Neural crest cell (in vitro differentiated cells): ENCODE measurements at places on chromosomes 1 and 21. TPM values are rescaled to one million over a fixed set of nuclear protein-coding genes. Genes with fewer than 3 reads are reported as not detected.

The OR2T29 gene
- total RNA-seq = not detected in 2 replicates

The LCE1E gene
- not detected in 2 replicates for total RNA-seq

The RPTN gene
- not detected in 2 replicates for total RNA-seq

The IL12RB2 gene
- 0.19 and 0.36 TPM in 2 replicates for total RNA-seq

The CADM3 gene
- 10.0 and 10.4 TPM in 2 replicates for total RNA-seq

- no peak for DNase-seq
These were observed 199.0 kb downstream of the PCP4 start for GRCh38 chr21:40066221-40066620.

GRCh38 chr1:162889989-162890388, 29.0 kb upstream of the CCDC190 start:
- no peak for DNase-seq

GRCh38 chr21:18493422-18493821, 89.8 kb upstream of the TMPRSS15 start:
- DNase-seq = no peak

- DNase-seq = no peak
These were observed 97.3 kb downstream of the TTLL7 start for GRCh38 chr1:83901547-83902155.

GRCh38 chr1:203185585-203185984, 919 bp downstream of the CHI3L1 start:
- DNase-seq = no peak

DNA sequence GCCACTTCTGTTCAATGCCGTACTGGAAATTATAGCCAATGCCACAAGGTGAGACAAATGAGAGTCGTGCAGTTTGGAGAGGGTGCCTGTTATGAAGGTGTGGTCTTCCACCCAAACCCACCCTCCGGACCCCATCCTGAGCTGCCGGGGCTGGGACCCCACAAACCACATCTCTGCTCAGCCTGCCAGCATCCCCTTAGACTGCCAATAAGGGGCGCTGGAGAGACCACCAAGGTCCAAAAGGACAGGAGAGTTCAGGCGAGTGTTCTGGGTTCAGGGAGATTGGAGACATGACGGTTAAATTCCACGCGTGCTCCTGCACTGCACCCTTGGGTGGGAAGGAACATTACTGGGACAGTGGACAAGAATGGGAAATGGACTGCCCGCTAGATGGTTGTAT, 48.7 kb upstream of the COL18A1 start:
- DNase-seq = no peak

DNA sequence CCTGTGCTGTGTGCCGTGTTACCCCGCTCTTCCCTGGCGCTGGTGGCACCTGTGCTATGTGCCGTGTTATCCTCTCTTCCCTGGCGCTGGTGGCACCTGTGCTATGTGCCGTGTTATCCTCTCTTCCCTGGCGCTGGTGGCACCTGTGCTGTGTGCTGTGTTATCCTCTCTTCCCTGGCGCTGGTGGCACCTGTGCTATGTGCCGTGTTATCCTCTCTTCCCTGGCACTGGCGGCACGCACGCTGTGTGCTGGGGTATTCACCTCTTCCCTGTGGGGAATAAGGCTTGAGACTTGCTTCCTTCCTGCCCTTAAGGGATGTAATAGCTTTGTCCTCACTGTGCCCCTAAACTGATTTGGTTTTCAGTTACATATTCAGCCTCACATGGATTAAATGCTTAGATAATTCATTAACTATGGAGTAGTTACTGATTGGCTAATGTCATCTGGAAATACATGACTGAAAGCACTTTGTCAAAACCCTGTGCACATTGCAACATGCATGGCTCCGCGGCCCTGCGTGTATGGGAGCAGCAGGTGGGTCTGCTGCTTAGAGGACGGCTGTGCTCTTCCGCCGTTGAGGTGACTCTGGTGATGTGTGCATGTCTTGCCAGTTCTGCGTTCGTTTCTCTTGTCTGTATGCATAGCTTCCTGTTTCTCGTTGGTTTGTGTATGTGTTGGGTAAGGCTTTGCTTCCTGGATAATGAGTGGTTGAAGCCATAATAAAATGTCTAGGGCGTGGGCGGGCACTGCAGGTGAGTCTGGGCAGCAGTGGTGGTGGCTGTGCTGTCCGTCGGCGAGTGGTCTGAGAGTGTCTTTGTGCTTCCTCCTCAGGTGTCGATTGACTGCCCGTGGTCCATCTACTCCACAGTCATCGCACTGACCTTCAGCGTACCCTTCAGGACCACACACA, 17.9 kb upstream of the PWP2 start:
- no peak for DNase-seq

GRCh38 chr1:3270403-3271245, 183.8 kb upstream of the ARHGEF16 start:
- DNase-seq = no peak

GRCh38 chr1:218664385-218665170, 319.4 kb downstream of the TGFB2 start:
- DNase-seq = no peak

DNA sequence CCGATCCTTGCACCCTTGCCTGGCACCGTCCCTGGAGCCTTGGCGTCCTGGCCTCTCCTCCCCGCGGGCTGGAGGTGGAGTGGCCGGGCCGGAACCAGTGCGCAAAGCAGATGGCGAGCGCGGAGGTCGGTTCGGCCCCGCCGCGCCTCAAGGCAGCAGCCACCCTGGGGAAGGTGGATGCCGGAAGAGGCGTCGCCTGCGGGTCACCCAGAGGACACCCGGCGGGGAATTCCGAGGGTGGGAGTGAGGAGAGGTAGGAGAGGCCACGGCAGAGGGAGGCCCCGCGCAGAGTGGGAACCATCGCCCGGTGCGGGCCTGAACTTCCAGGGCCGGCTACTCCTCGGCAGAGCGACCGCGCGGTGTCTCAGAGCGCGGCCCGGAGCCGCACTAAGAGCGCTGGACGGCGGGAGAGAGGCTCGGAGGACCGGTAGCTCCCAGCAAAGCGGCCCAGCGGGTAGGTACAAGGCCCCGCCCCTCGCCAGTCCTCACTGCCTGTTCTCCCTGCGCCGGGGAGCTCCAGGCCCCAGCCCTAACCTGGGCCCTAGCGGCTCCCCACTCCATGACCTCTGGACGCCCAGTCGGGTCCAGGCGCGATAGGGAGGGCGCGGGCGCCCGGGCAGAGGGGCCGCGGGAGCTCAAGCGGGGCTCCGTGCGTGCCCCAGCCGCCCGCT, at the start of gene RNF207:
Gene RNF207, plus strand, starts transcription at position 271 of the 671 bp plus-strand sequence. CDS start 417 bp downstream, outside the sequence.
- peak; percentile 22 for DNase-seq

DNA sequence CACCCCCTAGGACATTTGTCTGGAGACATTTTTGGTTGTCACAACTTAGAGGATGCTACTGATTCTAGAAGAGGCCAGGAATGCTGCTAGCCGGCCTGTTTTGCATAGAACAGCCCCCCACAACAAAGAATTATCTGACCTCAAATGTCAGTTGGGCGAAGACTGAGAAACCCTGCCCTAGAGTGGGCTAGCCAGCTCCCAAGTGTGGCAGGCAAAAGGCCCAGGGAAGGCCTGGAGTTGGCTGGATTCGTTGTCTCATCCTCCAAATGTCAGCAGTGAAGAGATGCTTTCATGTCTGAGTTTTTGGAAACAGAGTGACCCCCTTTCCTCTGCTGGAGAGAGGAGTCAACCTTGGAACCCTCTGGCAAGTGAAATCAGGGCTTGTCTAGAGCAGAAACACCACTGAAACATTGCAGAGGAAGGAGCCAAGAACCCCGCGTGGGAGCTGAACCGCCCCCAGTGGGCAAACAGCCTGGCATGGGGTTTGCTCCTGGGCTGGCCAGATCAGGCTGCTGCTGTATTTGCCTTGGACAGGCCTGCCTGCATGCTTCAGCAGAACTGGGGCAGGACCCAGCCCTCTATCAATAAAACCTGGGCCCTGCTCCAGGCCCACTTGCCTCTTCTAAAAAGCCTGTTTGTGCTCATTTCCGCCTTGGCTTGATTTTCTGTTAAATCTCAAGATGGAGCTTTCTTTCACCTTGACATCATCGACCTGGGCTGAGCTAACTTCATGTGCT, 32.9 kb downstream of the RASSF5 start:
- DNase-seq = no peak

DNA sequence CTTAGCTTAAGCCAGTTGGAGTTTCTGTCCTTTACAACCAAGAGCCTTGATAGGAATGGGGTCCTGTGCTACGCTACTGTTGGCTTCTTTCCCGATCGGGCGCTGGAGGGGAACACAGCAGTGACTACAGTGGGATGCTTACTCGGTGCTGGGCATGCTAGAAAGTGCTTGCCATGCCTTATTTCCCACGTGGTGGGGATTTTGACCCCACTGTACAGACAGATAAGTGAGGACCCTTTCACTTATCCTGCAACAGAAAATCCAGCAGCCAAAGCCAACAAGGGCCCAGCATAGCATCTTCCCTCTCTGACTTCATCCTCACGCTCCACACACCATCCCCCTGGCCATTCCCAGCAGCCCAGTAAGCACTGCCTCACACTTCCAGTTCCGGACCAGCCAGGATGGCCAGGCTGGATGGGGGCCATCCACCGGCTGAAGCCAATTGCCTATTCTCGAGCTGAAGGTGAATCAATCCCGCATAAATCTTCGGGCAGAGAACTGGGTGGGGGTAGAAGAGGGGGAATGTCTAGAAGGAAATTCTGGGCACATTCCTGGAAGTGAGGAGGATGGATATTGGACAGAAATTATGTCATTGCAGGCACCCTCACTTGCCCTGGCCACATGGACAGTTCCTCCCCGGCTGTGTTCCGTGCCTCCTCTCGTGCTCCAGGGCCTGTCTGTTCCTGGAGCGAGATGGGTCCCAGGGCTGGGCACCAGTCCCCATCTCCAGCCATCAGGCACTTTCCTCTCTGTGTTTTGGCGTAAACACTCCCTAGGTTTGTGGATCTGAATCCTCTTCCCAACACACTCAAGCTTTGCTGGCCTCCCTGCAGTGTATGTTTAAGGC, 2.0 kb upstream of the ABCG1 start:
- DNase-seq = no peak

DNA sequence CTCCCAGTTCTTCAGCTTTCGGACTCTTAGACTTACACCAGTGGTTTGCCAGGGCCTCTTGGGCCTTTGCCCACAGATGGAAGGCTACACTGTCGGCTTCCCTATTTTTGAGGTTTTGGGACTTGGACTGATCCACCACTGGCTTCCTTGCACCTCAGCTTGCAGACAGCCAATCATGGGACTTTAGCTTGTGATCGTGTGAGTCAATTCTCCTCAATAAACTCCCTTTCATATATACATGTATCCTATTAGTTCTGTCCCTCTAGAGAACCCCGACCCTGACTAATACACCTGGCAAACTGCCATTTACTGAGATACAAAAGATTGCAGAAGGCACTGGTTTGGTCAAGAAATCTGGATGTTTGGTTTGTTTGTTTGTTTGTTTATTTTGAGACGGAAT, 6.4 kb upstream of the RAB4A start:
- DNase-seq = no peak

- DNase-seq = no peak
These were observed 2.8 kb downstream of the DOP1B start for GRCh38 chr21:36159356-36159921.

GRCh38 chr1:152034324-152034653, 2.5 kb downstream of the S100A11 start:
- DNase-seq = no peak

- DNase-seq = no peak
These were observed 108.8 kb downstream of the TNFSF18 start for GRCh38 chr1:172941945-172942344.

GRCh38 chr1:2145946-2146835, 48.4 kb downstream of the FAAP20 start:
- DNase-seq = no peak

DNA sequence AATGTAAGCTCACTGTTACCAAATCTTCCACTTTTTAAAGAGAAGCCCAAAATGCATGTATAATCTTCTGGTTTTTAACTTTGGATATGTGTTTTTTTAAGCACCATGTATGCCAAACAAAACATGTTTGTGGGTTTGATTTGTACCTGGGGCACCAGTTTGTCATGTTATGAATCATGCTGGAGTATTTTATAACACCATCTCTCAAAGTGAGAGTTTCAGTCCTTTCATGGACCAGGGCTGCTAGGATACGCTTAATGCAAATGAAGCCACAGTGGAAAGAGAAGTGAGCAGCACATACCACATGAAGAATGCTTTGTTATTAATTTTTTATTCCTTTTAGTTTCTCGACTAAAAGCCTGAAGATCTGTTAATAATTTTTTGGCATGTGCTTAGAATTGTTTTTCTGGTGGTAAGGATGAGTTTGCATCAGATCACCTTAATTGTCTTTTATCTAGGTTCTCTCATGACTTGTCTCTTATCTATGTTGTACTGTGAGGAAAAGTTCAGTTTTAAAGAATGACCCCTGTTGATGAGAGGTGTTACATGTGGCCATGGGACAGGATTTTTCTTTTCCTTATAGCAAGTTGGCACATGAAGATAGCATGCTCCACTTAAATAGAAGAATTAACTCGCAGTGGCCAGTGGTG, 2.0 kb upstream of the RABGAP1L start:
- DNase-seq = no peak

GRCh38 chr21:19731251-19731650, 1267.0 kb upstream of the NCAM2 start:
- DNase-seq = no peak
